Fibroblast of skin of left quadriceps (primary cell): ENCODE measurements at places on chromosomes 7 and 10.

- no peak for DNase-seq
These were observed 249.7 kb upstream of the IGFBP3 start for GRCh38 chr7:46170792-46171191.

DNA sequence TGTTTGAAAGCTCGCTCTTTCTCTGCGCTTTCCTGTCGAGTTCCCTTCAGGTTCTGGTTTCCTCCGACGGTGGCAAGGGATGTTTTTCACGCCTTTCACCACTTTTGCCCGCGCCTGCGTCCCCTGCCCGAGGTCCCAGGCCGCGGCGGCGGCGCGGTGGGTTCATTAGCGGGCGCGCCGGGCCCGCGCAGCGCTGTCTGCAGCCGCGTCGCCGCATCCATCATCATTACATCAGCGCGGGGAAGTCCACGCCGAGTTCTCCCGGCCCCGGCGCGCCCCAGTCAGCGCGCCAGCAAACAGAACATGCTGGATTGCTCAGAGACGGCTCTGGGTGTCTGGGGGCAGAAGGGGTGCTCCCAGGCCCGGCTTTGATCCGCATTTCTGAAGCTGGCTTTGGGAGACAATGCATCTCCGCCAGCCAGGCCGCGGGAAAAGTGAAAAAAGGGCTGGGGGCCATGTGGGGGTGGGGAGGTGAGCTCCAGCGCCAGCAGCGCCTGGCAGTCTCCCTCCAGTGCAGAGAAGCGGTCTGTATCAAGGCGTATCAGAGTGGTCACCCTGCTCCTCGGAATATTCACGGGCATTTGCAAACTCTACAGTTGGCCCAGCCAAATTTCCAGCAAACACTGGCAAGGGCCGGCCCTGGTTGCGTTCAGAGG, 8.9 kb downstream of the GLI3 start:
- no peak for DNase-seq

- DNase-seq: peak; percentile 97
These were observed 643.1 kb downstream of the PARD3 start for GRCh38 chr10:34171957-34172527.

GRCh38 chr10:5038733-5039132, 35.1 kb upstream of the AKR1C2 start:
- DNase-seq: peak; percentile 20

- no peak for DNase-seq
These were observed 16.6 kb downstream of the IDI2 start for GRCh38 chr10:1009071-1009494.

DNA sequence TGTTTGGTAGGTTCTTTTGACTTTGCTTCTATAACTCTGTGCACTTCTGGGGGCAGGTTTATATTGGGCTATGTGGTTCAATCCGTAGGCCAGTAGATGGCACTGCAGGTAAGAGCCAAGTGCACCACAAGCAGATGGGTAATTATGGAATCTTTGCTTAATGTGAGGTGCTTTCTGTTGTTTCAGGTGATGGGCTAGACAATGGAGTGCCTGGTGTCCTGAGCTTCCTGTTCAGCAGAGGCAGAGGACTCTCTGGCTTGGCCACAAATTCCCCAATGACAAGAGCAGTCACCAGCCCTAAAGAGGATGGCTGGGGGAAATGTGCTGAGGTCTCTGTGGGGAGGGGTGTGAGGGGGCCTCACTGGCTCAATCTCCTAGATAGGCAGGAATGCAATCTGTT, 455.0 kb downstream of the CCSER2 start:
- DNase-seq: no peak

GRCh38 chr10:7857262-7857661, 39.0 kb downstream of the TAF3 start:
- no peak for DNase-seq

DNA sequence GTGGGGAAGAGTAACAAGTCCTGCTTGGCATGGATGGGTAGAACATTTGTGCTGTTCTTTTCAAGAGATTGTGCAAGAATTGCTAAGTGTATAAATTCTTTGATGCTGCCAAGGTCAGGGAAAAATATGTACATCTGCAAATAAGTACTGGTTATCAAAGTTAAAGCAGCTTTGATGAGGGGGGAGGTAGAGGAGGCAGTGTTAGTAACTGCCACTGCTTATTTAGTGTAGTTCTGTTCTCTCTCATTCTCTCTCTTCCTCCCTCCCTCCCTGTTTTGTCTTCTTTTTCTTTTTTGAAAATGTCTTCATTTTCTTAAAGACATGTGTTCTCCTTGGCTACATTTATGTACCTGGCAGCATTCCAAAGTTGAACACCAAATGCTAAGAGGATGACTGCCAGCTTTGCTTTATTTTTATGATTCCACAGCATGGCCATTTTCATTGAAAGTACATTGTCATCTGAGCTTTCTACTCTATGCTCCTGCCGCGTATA, 18.6 kb downstream of the CACNB2 start:
- no peak for DNase-seq

DNA sequence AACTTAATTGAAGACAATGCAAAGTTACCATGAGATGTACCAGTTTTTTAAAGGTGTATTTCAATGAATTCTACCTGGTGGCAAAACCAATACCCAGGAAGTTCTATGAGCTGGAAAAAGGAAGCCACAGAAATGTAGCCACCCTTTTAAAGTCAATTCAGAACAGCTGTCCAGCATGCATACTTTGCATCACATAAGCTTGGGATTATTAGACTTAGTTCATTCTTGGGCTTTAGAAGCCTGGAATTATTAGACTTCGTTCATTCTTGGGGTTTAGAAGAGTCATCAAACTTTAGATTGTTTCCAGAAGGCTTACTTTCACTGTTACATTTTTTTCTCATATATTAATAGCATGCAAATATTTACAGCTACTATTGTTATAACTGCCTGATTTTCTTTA, 20.9 kb downstream of the SLC25A13 start:
- DNase-seq: peak; percentile 59

DNA sequence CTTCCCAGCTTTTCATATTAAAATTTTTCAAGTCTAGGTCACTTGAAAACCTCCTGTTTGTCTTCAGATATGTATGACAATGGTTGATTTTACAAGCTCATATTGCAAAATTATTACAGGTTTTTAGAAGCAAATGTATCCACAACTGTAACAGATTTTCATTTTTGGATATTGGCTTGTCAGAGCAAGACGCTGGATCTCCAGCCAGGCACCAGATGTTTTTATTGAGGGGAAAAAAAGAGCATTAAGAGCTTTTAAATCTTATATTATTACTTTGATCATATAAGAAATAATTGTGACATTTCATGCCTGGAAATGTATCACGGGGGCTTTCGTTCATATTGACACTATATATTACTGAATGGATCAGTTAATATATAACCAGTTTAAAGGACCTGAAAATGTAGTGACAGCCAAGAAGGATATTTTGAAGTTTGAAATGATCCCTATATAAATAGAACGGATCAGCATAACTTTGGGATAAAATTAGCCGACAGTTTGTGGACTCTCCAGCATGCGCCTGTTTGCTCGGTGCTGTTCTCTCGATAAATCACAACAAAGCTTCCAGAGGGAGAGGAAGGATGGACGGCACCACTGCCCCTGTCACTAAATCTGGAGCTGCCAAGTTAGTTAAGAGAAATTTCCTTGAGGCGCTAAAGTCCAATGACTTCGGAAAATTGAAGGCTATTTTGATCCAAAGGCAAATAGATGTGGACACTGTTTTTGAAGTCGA, at the start of gene ASB4:
ASB4 (plus strand) TSS at position 553 of the 733 bp plus-strand sequence; CDS start at position 582, 29 bp downstream.
- no peak for DNase-seq

DNA sequence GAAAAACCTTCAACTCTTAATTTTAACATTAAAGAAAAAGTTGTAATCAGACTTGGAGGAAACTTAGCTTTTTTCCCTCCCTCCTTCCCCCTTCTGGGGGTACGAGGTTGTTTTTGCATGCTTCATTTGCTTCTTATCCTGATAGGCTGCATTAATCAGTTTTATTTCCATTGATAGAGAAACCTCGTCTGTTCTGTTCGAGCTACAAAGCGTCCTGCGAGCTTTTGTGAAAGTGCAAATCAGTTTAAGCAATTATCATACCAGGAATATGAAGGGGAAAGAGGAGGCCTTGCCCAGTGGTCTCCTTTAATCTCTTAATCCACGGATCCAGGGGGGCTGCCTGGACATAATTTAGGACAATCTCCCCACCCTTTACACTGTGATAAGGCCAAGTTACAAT, 7.5 kb downstream of the EMX2 start:
- DNase-seq: no peak

DNA sequence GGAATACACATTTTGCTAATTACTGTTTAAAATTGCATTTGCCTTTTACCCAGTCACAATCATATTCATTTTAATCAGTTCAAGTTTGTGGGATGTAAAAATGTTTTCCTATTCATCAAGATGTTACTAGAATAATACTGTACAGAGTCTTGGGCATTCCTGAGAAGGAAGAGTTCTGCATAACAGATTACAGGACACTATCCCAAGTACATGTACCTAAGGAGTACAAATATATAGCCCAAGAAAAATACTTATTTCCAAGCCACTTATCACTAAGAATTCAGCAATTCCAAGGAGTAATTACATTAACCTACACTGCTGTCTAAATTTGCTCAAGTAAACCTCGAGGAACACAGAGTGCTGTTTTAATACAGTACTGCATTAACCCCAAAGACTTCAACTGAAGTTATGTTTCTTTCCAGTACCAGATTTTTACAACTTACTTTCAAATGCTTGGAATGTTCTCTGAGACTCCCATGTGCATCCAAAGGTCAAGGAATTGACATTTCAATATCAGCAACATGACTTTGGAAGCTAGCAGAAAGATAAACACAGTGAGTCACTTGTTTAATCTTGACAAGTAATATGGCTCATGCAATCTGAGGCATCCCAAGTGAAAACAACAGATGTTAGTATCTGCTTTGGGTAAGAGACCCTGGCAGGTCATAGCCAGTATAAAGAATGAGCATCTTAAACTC, 125.4 kb upstream of the BET1 start:
- peak; percentile 90 for DNase-seq

DNA sequence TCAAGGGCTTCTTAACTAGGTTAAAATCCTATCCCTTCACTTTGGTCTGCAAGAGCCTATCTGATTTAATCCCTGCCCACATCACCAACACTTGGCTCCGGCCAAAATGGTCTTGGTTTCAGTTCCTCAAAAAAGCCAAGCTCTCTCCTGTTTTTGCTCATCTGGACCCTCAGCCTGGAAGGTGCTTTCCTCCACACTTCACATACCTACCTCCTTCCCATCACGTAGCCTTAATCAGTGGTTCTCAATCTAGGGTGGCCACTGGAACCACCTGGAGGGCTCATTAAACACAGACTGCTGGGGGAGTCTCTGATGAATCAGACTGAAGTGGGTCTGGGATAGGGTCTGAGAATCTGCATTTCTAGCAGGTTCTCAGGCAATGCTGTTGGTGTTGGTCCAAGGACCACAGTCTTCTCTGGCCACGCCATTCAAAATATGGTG, 227.0 kb upstream of the AOAH start:
- DNase-seq: no peak

GRCh38 chr10:98394851-98395440, 20.0 kb downstream of the PYROXD2 start:
- no peak for DNase-seq

GRCh38 chr7:80960244-80960795, 41.5 kb upstream of the SEMA3C start:
- peak; percentile 46 for DNase-seq

GRCh38 chr10:54587971-54588370, 213.1 kb downstream of the PCDH15 start:
- no peak for DNase-seq

DNA sequence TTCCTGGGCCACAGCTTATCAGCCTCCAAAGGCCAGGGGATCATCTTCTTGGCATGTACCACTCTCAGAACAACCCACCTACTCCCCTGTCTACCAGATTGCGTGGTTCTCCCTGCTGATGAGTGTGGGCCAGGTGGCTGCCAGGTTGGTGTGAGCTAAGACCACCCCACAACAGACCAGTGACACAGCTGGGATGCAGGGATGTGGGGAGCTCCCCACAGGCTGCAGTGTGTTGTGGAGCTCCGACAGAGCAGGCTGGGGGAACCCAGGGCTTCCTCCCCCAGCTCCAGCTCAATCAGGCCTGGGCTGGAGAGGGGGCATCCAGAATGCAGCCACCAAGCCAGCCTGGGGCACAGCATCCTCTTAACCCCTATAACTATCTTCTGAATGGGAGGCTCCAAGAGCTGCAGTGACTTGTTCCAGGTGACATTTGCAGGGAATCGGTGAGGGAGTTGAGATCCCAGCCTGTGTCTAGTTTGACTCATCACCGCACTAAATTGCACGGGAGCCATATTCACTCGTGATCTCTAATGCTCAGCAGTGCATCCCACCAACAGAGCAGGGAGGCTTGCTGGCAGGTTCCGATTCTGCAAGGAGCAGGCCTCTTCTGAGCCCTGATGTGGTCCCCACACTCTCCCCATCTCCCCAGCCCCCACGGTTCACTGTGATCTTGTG, 596 bp upstream of the GDF2 start:
- no peak for DNase-seq

DNA sequence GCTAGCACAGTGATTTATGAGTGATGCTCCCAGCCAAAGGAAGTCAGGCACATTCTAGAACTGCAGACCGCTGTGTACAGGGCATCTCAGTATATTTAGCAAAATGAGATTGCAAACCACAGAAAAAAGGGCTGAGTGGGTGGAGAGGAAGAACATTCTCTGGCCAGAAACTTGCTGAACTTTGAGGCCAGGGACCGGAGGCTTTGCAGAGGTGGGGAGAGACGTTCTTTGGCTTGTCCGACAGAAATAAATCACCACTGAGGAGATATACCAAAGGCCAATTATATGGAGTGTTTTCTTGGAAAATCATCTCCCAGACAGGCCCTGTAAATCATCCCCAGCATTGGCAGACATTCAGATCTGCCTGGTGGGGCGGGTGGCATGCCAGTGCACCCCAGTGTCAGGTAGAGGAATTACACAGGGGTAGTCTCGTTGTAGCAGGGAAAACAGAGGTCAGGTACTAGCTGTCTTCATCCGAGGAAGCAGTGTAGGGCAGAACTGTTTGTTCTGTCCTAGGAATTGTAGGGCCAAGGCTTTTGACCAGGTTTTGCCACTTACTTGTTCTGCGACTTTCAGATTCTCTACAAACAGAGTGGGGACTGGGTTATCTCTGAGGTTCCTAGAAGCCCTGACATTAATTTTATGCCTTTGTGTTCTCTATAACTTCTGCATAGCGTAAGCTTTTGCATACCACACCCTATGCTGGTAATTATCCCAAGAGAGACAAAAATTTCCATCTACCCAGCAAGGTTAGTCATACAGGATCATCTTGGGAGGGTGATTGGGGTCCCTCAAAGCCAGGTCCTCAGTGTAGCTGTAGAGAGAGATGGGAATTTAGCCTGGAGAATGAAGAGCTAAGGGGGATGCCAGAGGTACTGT, 655.6 kb downstream of the LRMDA start:
- DNase-seq: peak; percentile 66

- no peak for DNase-seq
These were observed 4.1 kb upstream of the PILRB start for GRCh38 chr7:100353685-100354330.

DNA sequence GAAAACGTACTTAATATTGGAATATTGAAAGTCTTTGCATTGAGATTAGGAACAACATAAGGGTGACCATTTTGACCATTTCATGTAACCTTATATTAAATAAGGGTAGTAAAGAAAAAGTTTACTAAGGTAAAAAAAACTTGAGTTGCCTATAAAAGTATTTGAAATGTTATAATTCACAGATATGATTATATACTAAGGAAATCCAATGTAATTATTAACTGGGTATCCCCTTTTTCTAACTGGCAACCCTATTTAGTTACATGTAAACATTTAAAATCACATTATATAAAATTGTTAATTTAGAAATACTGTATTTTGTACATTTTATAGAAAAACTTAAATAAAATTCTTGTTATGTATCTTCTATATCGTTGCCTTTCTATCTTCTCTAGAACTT, 64.2 kb downstream of the TRIM24 start:
- DNase-seq: no peak

- DNase-seq: no peak
These were observed 4.4 kb upstream of the BET1 start for GRCh38 chr7:94008537-94008936.
